T-cell (primary cell): ENCODE measurements at places on chromosomes 11 and 22. TPM values are rescaled to one million over a fixed set of nuclear protein-coding genes. Genes with fewer than 3 reads are reported as not detected.

MEN1 gene
- total RNA-seq = 62.0 TPM

DNA sequence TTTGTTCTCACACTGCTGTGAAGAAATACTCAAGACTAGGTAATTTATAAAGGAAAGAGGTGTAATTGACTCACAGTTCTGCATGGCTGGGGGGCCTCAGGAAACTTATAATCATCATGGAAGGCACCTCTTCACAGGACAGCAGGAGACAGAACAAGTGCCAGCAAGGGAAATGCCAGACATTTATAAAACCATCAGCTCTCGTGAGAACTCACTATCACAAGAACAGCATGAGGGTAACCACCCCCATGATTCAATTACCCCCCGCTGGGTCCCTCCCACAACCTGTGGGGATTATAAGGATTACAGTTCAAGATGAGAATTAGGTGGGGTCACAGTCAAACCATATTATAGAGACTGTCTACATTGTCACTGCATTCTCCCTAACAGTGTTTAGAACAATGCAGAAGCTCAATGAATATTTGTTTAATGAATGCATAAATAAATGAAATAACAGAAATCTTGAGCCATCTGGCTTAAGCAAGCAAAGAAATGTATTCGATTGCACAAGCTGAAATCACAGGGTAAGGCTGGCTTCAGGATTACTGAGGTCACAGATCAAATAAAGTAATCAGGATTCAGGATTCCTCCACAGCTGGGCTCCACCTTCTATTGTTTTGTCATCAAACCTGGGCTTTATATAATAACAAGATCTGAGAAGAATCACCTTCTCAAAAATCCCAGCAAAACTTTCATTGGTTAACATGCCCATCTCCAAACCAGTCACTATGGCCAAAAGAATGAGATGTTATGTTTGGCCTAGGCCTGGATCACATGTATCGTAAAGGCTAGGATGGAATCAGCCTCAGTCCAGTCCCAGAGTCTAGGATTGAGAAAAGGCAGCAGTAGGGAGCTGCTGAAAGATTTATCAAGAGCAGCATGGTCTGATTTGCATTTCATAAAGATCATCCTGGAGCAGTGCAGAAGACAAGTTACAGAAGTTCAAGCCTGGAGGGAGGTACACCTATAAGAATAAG, 137.8 kb upstream of the UBASH3B start:
- no peak for DNase-seq

RHOD gene
- total RNA-seq = 0.66 TPM

PUS3 gene
- total RNA-seq = 8.8 TPM

DNA sequence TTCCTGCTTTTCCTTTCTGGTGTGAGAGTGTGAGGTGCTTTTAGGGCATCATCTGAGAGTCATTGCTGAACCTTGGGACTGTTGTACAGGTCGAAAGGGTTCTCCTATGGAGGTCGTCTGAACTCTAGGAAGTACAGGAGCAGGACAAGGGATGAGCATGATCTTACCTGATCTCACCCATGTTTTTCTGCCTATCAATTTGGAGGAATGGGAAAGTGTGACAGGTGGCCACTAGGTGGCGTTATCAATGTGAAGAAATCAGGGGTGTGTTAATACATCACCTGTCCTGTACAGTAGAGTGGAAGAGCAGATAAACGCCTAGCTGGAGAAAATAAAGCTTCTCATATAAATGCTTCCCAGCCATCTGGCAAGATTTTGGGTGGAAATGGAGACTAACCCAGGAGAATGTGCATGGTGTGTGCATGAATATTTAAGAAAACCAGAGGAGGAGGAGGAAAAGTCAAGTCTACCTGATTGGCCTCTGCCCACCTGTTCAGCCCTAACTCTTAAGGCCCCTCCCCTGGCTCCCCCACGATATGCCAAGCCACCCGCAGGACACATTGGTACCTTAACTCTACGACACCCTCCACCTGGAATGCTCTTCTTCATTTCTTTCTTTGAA, 72.0 kb upstream of the NARS2 start:
- DNase-seq = peak; percentile 10

DNA sequence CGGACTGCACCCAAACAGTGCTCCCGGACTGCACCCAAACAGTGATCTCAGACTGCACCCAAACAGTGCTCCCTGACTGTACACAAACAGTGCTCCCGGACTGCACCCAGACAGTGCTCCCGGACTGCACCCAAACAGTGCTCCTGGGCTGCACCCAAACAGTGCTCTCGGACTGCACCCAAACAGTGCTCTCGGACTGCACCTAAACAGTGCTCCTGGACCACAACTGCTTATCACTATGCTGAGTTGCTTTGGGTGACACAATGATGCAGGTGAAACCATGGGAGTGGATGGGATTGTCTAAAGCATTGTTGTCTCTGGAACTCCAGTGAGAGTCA, 90.4 kb downstream of the FBXO7 start:
- DNase-seq = no peak

OR10A2 gene
- total RNA-seq = not detected

DNA sequence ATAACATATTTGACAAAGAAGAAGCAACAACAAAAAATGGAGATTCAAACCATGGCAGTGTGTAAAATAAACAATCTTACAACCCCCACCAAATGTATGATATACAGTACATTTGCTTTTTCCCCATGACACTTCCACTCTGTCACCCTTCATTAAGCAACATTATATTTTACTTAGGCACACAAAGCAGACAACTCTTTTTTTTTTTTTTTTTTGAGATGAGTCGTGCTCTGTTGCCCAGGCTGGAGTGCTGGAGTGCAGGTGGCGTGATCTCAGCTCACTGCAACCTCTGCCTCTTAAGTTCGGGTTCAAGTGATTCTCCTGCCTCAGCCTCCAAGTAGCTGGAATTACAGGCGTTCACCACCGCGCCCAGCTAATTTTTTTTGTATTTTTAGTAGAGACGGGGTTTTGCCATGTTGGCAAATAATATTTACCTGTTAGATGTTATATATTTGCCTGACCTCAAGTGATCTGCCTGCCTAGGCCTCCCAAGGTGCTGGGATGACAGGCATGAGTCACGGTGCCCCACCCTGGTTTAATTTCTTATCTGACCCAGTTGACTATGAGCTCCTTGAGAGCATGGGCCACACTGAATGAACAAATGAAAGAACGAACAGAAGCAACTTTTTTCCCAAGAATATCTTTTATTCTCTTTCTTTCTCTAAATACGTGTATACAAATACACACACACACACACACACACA, 5.5 kb upstream of the PCF11 start:
- no peak for DNase-seq

GRCh38 chr11:65896034-65896999, 3.9 kb downstream of the FOSL1 start:
- DNase-seq = no peak

DNA sequence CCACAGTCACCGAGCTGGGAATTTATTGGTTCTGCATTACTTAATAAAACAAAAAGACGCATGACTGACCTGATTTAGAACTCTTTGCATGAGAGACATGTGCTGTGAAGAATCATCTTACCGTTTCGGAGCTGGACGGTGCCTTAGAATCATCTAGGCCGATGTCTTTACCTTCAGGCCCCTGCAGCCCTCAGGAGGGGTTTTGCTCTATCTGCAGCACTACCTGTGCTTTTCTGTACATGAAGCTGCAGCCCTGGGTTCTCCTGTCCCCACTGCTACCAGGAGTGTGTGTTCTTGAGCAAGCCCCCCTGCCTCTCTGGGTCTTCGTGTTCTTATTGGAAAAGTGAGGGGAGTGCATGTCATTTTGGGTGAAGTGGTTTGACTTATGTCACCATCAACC, 94.0 kb upstream of the OR4B1 start:
- DNase-seq = no peak

APOA5 gene
- 0.19 TPM for total RNA-seq

DNA sequence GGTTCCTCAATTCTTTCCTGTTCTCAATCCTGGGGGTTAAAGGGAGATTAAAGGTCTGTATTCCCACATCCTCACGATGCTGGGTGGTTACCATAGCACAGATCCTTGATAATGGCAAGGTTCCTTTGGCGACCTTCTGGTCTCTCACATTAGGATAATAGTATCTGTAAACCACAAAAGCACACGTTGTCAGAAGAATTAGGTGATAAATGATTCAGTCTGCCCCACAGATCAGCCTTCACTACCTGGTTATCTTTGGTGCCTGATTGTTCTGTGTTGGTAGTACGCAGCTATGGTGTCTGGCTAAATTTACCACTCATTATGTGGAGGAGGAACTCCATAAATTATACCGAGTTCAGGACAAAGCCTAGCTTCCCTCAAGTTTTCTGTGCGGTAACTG, 78.4 kb downstream of the C2CD3 start:
- no peak for DNase-seq

GRCh38 chr11:22828373-22828772, 1.2 kb downstream of the SVIP start:
- no peak for DNase-seq

GRCh38 chr11:120188811-120189455, 21.9 kb upstream of the OAF start:
- DNase-seq = no peak

GRCh38 chr11:129930743-129931142, 35.4 kb upstream of the NFRKB start:
- DNase-seq = no peak

APOA1 gene
- total RNA-seq = 3.7 TPM

TIMM10B gene
- 49.3 TPM for total RNA-seq

- no peak for DNase-seq
Observed at GRCh38 chr11:58998480-58999290, 59.4 kb downstream of the GLYATL1 start.

GRCh38 chr11:64500176-64501013, 90.6 kb upstream of the SLC22A12 start:
- DNase-seq = no peak

SPCS2 gene
- 78.9 TPM for total RNA-seq

DNA sequence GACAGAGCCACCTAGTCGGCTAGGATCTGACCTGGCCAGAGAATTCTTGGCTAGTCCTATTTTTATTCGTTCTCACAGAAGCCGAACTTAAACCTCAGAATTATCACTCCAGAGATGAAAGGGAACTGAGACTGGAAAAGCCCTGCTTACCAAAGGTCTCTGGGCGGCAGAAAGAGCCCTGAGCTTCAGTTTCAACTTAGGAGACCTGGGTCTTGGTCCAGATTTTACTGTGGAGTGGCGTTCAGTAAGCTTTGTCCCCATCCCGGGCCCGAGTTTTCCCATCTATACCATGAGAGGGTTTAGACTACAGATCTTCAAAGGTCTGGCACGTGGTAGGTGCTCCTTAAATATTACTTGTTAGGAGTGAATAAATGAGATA, 516 bp downstream of the NEU3 start:
- DNase-seq = no peak

DNA sequence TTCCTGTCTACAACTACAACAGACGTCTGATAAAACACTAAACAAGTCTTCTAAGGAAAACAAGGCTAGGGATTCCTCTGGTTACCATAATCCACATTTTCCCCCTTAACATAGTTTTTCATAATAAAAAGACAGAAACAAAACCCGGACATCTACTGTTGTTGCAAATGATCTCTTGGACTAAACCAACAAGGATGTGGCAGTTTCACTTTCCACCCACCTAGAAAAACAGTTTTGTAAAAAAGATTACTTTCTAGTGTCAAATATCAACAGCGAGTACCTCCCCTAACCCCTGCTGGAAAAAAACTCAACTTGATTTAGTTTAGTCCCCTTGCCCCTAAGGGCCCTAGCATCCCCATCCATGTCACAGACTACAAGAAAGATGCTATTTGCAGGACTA, 5.4 kb downstream of the GNG3 start:
- no peak for DNase-seq

GRCh38 chr11:47278058-47278457, 8.1 kb downstream of the MADD start:
- no peak for DNase-seq

DNA sequence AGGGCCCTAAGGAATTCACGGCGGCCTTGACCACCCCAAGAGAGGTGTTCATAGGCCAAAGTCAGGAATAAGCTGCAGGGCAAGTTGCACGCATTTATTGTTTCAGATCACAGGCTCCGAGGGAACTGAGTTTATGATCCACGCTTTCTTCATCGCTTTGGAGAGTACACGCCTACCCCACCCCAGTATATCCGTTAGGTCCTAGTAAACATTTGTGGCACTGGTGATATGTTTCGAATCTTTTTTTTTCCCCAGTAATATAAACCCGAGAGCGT, 805 bp downstream of the GANAB start:
- no peak for DNase-seq

- DNase-seq = no peak
Observed at GRCh38 chr11:114180301-114181055, 115.7 kb upstream of the NNMT start.

FAM89B gene
- total RNA-seq = 46.1 TPM

DNA sequence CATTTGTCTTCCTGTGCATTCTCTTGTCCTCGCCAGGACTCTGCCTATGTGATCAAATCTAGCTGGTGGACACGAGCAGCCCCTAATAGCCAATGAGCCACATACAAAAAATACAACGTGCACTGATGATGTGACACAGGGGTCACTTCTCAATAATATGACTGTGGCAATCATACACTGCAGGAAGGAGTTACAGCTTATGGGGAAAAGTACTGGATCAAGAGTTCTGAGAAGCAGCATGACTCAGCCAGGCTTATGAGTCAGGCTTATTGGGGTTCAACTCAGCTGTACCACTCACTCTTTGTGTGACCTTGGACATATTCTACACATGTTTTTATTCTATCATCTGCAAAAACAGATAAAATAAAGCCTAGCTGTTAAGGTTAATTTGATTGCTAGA, 889.4 kb upstream of the TENM4 start:
- DNase-seq = no peak

DNA sequence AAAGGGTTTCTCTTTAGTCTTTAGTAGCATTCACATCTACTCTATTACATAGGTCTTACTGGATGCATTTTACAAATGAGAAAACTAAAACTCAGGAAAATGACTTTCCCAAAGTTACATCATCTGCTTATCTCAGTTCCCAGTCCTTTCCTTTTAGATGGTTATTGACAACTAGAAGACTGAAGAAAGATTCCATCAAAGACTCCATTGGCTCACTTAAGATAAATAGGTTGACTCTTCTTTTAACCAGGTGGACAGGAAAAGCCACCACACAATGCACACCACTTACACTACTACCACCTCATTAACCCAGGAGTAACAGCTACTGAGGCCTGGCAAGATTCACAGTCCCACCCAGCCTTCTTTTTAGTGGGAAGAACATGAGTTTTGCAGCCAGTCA, 123.6 kb downstream of the TRIM44 start:
- DNase-seq = no peak

DNA sequence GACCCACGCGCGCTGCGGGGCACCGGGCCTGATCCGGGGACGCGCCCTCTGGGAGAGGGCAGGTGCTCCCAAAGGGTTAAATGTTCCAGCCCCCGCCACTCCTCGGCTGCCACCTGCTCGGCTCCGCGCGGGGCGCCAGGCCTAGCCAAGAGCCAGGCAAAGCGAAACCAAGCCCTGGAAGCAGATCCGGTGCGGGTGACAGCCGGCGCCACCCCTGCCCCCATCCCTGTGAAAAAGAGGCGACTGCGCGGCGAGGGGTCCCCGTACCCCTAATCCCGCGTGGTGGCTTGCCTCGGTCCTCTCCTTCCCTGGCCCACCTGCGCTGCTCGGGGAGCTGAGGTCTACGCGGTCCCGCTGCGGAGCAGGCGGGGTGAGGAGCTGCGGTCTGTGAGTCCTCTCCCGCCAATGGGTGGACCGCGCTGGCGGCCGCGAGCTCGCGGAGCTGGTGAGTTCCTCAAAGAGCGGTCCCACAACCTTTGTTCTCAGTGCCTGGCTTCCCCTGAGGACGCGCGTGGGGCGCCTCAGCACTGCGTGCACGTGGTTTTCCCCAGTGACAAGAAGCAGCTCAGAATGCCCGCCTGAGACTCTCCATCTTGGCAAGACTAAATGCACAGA, at the start of gene ME3:
ME3 (minus strand) TSS at position 610 of the 615 bp plus-strand sequence.
- peak; percentile 55 for DNase-seq

MMP13 gene
- total RNA-seq = not detected

MED19 gene
- 14.8 TPM for total RNA-seq

DERL3 gene
- 1.2 TPM for total RNA-seq

PDGFB gene
- total RNA-seq = 13.4 TPM

UPK2 gene
- not detected for total RNA-seq
